H4 (cell line): ENCODE measurements at places on chromosomes 12 and 14. TPM values are rescaled to one million over a fixed set of nuclear protein-coding genes. Genes with fewer than 3 reads are reported as not detected.

FERMT2 gene
- 47.1 and 53.5 TPM in 2 replicates for total RNA-seq

- no peak for DNase-seq
Measured at GRCh38 chr14:35299708-35300107, 7.5 kb downstream of the PSMA6 start.

- peak; percentile 45 for DNase-seq
Measured at GRCh38 chr12:4763549-4763948, 43.3 kb downstream of the GALNT8 start.

DNA sequence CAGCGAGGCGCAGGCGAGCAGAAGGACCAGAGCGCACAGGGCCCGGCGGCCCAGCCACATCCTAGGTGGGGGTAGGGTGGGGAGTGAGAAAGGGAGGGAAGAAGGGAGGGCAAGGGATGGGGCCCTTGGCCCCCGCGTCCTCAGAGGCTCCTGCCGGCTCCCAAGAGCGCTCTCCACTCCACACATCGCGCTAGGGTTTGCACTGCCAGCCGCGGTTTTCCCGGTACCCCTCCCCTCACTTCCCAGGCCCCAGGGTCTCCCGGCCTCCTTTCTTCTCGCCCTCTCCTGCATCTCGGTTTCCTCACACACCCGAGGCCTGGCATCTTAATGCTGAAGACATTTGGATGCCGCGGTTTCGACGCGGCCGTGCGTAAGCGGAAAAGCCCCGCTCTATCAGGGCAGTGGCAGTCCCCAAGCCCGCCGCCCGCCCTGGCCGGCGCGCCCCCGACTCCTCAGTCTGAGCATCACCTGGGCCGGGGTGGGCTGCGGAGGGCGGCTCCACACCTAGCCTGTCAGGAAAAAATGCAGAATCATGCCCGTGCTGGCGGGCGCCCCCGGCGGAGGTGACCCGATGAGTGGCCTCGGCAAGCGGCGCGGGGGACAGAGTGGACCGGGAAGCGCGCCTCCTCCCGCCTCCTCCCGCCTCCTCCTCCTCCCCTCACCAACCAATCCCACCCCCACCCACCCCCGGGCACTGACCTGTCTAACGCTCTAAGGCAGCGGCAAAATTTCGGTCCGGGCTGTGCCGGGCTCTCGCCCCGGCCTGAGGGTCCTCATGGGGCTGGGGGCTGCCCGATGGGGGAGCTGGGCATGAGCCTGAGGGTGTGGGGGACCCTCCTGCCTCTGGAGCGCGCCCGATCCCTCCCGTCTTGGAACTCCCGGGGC lies 686 bp downstream of the B4GALNT1 start:
- DNase-seq, result no peak
